ENCODE measurements at places on chromosomes 11 and 22.

DNA sequence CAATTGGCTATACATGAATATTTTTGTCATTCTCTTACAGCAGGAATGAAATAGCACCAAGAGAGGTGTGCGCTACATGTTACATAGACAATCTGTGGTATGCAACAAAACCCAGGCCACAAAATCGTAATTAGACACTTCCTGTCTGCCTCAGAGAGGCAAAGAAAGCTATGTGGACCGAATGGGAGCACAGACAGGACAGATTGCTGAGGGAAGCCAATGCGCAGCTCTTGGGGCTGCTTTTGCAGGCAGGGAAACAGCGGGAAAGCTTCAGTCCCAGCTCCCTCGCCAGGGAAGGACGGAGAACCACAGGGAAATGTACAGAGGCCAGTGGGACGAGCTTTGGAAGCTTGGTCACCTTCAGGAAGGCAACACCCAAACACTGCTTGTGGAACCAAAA lies 40.9 kb downstream of the SERPINH1 start:
- no peak for DNase-seq

GRCh38 chr22:50186761-50187523 lies 1.2 kb downstream of the TRABD start:
- no peak for DNase-seq

DNA sequence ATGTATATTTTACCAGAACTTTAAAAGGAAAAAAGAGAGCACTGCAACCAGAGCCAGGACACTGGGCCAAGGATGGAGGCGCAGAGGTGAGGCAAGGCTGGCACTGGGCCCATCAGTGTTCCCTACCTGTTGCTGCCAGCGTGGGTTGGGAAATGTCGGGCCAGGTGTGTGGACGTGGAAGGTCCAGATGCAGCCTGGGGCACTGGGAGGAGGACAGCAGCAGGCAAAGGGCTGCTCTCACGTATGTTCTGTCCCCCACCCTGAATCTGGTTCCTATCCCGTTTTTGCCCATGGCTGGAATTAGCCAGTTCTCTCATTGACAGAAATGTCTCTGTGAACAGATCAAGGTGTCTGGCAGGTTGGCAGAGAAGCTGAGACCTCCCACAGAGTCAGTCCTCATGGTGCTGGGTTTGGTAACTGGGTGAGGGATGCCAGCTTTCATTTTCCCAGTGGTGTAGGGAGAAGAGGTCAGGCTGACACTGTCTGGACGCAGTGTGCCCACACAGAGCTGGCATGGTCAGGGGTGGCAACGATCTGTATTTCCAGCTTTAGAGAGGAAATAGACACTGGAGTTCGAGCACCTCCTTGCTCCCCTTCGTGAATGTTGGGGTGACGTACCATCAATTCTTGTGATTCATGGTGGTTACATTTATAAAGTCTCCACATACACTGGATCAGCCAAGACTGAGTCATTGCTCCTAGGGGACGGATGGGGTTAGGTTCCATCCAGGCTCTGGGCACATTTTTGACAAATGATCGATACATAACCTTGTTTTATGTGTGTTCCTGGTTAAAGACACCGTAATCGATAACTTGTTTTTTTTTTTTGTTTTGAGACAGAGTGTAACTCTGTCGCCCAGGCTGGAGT lies 4.3 kb upstream of the PNPLA3 start:
- DNase-seq: no peak

- peak; percentile 29 for DNase-seq
These were observed 1.1 kb upstream of the CD248 start for GRCh38 chr11:66317723-66318599.

DNA sequence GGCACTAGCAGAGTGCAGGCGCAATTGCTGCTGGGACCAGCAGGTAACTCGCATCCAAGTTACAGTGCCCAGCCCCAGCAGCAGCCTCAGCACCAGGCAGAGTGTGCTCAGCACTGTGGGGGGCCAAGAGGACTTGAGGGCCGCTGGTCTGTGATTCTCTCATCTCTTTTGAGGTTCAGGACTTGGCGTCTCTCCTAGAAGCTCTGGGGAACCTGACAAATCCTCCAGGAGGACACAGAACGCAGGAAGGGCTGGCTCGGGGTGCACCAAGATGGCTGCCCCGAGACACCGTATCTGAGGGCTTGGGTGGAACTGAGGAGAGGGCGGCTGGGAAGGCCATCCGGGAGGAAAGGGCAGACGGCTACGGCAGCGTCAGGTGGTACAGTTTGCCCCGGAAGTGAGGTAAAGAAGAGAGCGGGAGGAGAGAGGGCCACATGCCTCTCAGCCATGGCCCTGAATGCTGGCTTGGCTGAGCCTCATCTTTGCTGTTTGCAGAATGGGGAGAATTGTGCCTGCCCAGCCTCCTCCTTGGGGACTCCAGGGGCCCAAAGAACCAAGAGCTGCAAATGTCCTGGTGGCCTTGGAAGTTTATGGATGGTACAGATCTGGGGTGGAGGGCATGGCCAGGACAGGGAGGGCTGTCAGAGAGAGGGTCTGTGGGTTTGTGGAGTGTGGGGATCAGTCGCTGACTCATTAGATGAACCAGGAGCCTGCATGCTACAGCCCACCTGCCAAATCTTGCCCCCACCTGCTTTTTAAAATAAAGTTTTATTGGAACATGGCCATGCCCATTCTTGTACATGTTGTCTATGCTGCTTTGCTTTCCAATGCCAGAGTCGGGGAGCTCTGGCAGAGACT lies 78.0 kb downstream of the MYEOV start:
- no peak for DNase-seq

- no peak for DNase-seq
These were observed 154.2 kb downstream of the LARGE1 start for GRCh38 chr22:33766091-33766490.

DNA sequence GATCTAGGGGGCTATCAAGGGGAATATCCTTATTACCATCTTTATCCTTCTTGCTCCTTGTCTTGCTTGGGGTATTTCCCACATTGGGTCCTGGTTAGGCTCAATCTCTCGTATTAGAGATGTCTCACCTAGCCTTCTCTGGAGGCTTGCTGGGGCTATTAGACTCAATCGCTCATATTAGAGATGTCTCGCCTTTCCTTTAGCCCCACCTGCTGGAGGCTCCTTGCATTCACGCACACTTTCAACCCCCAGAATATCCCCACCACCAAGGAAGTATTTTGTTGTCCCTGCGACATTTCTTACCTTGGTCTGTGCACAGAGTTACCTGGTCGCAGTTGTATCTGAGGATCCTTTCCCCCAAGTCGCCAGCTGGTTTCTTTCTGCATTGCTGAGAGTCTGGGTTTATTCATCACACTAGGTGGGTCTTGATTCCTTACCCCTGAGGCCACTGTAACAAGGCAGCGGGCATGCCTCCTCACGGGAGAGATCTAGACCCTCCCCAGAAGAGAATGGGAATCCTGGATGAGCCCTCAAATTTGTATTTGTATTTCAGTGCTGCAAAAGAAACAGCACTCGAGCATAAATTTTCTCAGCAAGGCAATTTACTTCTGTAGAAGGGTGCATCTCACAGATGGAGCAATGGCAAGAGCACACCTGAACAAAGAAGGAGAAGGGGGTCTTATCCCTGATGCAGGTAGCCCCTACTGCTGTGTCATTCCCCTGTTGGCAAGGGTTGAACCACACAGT lies 15.9 kb upstream of the HYLS1 start:
- no peak for DNase-seq

GRCh38 chr11:65219930-65220213 lies 38.1 kb downstream of the CAPN1 start:
- no peak for DNase-seq

GRCh38 chr11:3738723-3739122 lies 58.6 kb downstream of the NUP98 start:
- DNase-seq: no peak

GRCh38 chr22:45838305-45838887 lies 138.6 kb downstream of the WNT7B start:
- DNase-seq: no peak

- DNase-seq: no peak
These were observed at the start of gene VSIG10L2 for GRCh38 chr11:125945797-125946520. Gene VSIG10L2, plus strand, starts transcription at chr11:125946044. Its CDS starts 12 bp downstream, at chr11:125946056.

GRCh38 chr11:86047275-86047991 lies 21.5 kb downstream of the PICALM start:
- DNase-seq: no peak

DNA sequence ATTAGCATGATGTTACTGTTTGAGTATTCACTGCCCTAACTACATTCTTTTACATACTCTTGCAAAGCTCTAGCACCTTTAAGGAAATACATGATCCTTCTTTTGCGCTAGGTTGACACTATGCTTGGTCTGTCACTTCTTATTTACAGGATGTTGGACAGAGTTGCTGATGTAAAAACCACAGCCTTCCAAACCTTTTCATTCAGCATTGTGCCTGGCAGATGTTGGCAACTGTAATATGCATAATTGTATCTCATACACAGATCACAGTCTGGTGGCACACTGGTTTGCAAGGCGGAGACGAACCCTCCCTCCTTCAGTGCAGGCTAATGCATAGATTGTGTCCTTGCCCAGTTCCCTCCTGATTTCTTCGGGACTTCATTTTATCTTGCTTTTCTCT lies 224.1 kb downstream of the SNX19 start:
- DNase-seq: no peak

DNA sequence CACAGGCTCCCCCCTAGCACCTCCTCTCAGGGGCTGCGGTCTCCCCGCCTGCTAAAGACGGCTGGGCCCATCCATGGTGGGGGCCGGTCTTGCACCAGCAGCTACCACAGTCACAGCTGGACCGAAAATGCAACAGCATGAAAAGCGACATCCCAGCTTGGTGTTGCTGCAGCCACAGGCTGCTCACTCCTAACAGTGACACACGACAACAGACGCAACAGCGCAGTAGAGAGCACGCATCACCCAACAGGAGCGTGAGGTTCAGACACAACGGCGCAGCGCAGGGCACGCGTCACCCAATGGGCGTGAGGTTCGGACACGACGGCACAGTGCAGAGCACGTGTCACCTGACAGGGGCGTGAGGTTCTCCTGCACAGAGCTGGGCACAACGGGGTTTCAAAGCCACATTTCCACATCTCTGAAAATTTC lies 24.1 kb downstream of the TOLLIP start:
- DNase-seq: no peak

GRCh38 chr11:10602366-10602765 lies 33.9 kb upstream of the LYVE1 start:
- DNase-seq: no peak

DNA sequence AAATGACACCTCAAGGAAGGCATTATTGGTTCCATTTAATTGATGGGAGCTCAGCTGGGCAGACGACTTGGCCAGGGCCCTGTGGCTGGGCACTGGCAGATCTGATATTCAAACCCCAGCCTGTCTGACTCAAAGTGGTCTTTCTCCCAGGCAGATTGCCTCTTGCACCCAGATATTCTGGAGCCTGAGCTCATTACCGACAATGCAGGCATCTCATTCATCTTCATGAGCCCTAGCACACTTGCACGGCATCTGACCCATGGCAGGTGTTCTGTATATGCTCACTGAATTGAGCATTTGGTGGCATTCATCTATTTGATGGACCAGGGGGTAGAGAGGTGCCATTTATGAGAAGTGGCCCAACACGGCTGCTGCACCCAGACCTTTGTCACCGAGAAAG lies 193.1 kb downstream of the DSCAML1 start:
- DNase-seq: no peak

GRCh38 chr22:22938672-22939587 lies 51.3 kb downstream of the IGLL5 start:
- no peak for DNase-seq

GRCh38 chr11:3231550-3231850 lies 717 bp downstream of the MRGPRE start:
- no peak for DNase-seq

DNA sequence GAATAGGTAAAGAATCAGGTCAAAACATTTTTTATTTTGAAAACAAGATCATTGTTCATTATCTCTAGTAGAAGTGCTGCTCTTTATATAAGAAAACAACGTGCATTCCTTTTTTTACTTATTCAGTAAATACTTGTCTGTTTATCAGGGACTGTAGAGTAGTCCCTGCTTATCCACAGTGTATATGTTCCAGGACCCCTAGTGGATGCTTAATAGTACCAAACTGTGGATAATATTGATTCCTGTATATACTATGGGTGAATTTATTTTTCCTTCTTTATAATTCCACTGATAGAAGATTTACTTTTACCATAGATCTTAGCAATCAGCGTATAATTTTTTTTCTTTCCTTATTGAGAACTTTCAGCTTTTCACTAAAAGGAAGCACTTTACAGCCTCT lies 32.6 kb downstream of the CEP295 start:
- DNase-seq: no peak

DNA sequence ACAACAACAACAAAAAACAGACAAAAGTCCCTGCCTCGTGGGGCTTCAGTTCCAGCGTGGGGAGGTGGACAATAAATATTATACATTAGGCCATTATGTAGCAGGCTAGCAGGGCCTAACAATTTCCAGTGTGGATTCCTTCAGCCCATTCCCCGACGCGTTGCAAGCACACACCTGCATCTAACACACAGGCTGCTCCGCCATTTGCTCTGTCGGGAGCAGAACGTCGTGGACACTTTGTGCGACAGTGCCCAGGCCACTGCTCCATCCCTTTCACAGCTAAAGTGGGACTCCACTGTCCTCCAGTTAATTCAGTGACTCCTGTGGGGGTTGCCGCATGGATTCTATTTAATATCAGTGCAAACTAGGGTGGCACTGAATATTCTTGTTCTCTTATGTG lies 10.9 kb upstream of the FGF3 start:
- DNase-seq: no peak

DNA sequence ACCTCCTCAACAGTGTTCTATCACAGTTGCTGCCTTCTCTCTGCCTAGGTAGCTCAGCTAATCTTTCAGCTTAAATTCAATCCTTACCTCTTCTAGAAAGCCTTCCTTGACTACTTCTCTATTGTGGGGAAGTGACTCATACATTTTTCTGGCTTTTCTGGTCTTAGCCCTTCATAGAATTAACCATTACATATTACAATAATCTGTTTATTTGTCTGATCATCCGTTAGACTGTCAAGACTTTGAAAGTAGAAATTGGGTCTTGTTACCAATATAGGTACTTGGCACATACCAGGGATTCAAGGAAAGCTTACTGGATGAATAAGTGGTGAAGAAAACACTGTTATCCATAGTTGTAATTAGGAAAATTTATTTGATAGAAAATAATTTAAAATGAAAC lies 89.6 kb downstream of the FANCF start:
- DNase-seq: no peak

DNA sequence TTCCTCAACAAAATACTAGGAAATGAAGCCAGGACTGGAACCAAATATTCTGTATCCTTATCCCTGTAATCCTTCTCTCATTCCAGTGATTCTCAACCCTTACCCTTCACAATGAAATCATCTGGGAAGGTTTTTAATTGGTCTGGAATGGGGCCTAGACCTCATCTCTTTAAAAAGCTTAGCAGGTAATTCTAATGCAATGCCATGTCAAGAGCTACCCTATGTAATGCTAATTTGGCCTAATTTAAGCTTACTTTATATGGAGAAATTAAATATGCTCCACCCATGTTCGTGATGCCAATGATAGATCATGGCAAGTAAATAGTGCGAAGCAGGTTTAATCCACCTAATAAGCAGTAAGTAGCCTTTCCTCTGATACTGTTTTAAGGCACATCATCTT lies 101.7 kb downstream of the SGSM3 start:
- no peak for DNase-seq

- DNase-seq: no peak
These were observed 1407.6 kb upstream of the RAG2 start for GRCh38 chr11:38005597-38005996.

- DNase-seq: no peak
These were observed 76.0 kb downstream of the PACS1 start for GRCh38 chr11:66146074-66146473.

GRCh38 chr11:36156161-36156816 lies 132.9 kb downstream of the COMMD9 start:
- no peak for DNase-seq
